ENCODE measurements at places on chromosomes 2 and 18. TPM values are rescaled to one million over a fixed set of nuclear protein-coding genes. Genes with fewer than 3 reads are reported as not detected.

CAPN13 gene
- 78.2 TPM for total RNA-seq

DNA sequence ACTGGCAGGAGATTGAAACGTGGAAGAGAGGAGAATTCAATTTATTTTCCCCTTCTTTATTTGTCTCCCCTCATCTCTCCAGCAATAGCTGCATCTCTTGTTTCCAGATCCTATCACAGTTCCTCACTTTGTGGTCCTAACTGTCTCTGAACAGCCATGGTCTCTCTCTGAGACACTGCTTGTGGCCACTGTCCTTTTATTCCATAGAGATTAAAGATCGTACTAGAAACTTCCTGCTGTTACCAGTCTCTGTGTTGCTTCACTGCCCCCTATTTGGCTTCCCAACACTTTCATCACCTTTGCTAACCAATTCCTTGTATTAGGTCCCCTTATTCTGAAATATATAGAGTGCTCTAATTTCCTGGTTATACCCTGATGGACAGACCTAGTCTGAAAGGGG lies 48.9 kb upstream of the CAVIN2 start:
- H3K4me3 ChIP-seq, result no peak overlapping the region
- no peaks in the 10 kb centered on the region for H3K4me1 ChIP-seq
- H3K27me3 ChIP-seq, result no peaks in the 10 kb centered on the region
- no peaks in the 10 kb centered on the region for H3K36me3 ChIP-seq
- no peak for DNase-seq
- H3K27ac ChIP-seq, result no peak overlapping the region

- peaks cover 16% of the 10 kb centered on the region for H3K4me1 ChIP-seq
- H3K36me3 ChIP-seq, result no peaks in the 10 kb centered on the region
- H3K27ac ChIP-seq, result no peak overlapping the region
- no peak overlapping the region for H3K4me3 ChIP-seq
- H3K27me3 ChIP-seq, result no peaks in the 10 kb centered on the region
These were observed 119.9 kb upstream of the HS6ST1 start for GRCh38 chr2:128438586-128438985.

DNA sequence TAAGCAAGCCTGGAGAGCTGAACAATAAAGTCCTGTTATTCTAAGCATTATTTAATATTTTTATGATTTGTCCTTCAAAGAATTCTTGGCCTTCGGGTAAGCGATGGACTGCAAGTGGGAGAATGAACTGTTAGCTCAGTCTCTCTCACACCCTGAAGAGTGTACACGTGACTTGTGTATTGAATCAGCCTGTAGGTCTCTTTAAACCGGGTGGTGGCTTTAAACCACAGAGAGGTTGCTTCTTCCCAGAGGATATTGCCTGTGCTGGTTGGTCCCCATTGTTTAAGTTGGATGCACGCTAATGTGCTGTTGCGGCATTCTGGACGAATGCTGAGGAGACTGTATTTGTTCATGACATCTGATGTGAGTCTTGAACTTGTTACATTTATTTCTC lies 183.3 kb downstream of the LTBP1 start:
- H3K4me1 ChIP-seq, result peaks cover 23% of the 10 kb centered on the region
- no peaks in the 10 kb centered on the region for H3K36me3 ChIP-seq
- no peak for DNase-seq
- H3K4me3 ChIP-seq, result no peak overlapping the region

DNA sequence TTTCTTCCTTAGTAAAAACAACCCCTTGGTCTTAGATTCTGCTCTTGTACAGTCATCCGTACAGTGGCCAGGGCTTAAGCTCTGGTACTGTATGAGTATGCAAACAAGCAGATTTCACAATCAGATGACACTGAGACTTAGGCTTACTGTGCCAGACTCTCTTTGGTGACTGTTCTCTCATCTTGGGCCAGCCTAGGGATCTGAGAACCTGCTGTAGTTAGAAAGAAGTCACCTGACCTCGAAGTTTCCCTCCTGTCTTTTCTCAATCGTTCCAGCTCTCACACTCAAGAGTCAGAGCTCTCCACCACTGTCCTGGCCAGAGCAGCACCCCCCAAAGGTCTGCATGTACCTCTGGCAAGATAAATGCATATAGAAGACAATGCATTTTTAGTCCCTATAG lies 63.2 kb downstream of the ZEB2 start:
- DNase-seq, result peak; percentile 35
- H3K27me3 ChIP-seq, result peaks cover 4% of the 10 kb centered on the region
- H3K27ac ChIP-seq, result no peak overlapping the region

DNA sequence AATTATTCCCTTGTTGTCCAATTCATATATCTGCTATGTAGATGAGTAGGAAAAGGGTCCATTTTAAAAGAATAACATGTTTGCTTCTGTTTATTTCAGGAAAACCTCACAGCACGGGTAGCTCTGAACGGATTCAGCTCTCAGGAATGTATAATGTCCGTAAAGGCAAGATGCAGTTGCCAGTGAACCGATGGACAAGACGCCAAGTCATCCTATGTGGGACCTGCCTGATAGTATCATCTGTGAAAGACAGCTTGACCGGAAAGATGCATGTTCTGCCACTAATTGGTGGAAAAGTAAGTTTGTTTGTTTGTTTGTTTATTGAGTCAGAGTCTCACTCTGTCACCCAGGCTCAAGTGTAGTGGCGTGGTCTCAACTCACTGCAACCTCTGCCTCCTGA lies 114.6 kb downstream of the PHLPP1 start:
- DNase-seq, result no peak
- H3K36me3 ChIP-seq, result peaks cover 9% of the 10 kb centered on the region
- H3K4me1 ChIP-seq, result peaks cover 9% of the 10 kb centered on the region
- no peak overlapping the region for H3K27ac ChIP-seq
- no peak overlapping the region for H3K4me3 ChIP-seq
- H3K27me3 ChIP-seq, result no peaks in the 10 kb centered on the region

SLC4A5 gene
- total RNA-seq, result 4.8 TPM

RAD51AP2 gene
- total RNA-seq, result not detected

- no peak overlapping the region for H3K27ac ChIP-seq
- H3K4me1 ChIP-seq, result no peaks in the 10 kb centered on the region
- no peak overlapping the region for H3K4me3 ChIP-seq
- no peaks in the 10 kb centered on the region for H3K36me3 ChIP-seq
These were observed 6.6 kb upstream of the CAB39 start for GRCh38 chr2:230706053-230706521.

POTEC gene
- total RNA-seq, result not detected

- H3K36me3 ChIP-seq, result no peaks in the 10 kb centered on the region
- H3K4me1 ChIP-seq, result peaks cover 25% of the 10 kb centered on the region
- H3K27me3 ChIP-seq, result no peaks in the 10 kb centered on the region
- H3K27ac ChIP-seq, result peak overlapping the region; percentile 100
- peak; percentile 86 for DNase-seq
These were observed 367 bp upstream of the ZNF236 start for GRCh38 chr18:76821875-76822505.

GRCh38 chr2:38907743-38908562 lies 18.3 kb downstream of the ARHGEF33 start:
- no peaks in the 10 kb centered on the region for H3K27me3 ChIP-seq
- no peak for DNase-seq
- no peaks in the 10 kb centered on the region for H3K4me1 ChIP-seq
- no peak overlapping the region for H3K27ac ChIP-seq
- no peak overlapping the region for H3K4me3 ChIP-seq
- H3K36me3 ChIP-seq, result no peaks in the 10 kb centered on the region

DNA sequence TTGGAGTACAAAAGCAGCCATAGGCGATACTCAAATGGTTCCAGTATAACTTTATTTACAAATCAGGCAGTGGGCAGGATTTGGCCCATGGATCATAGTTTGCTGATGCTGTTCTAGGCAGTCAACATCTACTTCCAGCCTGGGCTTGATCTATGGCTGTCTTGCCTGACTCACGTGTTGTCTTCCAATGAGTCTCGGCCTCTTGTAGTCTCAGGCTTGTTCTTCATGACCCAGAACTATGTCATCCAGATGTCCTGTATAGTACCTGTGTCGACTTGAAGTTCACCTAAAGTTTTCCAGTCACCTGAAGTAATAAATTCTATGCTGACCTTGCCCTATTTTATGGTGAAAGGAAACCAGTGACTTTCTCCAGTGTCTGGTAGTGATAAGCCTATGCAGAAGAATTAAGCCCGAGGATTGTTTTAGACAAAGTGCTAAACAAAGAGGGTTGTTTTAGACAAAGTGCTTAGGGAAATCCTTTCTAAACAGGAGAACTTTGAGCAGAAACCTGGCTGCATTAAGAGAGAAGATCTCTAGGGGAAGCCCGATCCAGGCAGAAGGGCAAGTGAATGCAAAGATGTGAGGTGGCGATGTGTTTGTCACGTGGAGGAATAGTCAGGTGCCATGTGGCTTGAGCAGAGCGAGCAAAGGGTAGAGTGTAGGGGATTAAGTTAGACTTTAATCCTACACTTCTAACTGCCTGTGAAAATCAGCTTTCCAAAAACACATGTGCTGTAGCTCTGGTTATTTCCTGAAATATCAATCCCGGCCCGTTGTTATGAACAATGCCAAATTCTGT lies 8.5 kb upstream of the THNSL2 start:
- DNase-seq, result no peak
- H3K27ac ChIP-seq, result no peak overlapping the region
- no peaks in the 10 kb centered on the region for H3K27me3 ChIP-seq

LRRTM4 gene
- total RNA-seq, result not detected

PLEKHA3 gene
- 11.6 TPM for total RNA-seq

DNA sequence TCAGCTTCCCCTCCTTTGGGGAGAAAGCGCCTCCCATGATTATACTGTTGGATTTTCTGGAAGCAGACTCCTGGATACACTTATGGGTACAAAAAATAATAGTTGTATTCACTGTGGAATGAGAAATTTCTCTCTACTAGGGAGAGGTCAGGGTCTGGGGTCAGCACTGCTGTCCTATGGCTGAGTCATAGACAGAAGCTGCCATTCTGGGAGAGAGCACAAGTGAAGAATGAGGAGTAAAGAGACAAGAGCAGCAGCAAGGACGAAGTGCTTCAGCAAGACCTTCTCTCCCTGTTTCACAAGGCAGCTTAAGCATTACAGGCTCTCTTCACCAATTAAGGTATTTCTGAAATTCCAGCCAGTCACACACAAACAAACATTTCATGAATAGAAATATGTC lies 10.1 kb upstream of the UNC80 start:
- H3K4me1 ChIP-seq, result no peaks in the 10 kb centered on the region
- H3K27me3 ChIP-seq, result no peaks in the 10 kb centered on the region
- H3K4me3 ChIP-seq, result no peak overlapping the region
- no peak overlapping the region for H3K27ac ChIP-seq
- no peaks in the 10 kb centered on the region for H3K36me3 ChIP-seq

THSD7B gene
- total RNA-seq, result not detected

GPAT2 gene
- 2.6 TPM for total RNA-seq

DNA sequence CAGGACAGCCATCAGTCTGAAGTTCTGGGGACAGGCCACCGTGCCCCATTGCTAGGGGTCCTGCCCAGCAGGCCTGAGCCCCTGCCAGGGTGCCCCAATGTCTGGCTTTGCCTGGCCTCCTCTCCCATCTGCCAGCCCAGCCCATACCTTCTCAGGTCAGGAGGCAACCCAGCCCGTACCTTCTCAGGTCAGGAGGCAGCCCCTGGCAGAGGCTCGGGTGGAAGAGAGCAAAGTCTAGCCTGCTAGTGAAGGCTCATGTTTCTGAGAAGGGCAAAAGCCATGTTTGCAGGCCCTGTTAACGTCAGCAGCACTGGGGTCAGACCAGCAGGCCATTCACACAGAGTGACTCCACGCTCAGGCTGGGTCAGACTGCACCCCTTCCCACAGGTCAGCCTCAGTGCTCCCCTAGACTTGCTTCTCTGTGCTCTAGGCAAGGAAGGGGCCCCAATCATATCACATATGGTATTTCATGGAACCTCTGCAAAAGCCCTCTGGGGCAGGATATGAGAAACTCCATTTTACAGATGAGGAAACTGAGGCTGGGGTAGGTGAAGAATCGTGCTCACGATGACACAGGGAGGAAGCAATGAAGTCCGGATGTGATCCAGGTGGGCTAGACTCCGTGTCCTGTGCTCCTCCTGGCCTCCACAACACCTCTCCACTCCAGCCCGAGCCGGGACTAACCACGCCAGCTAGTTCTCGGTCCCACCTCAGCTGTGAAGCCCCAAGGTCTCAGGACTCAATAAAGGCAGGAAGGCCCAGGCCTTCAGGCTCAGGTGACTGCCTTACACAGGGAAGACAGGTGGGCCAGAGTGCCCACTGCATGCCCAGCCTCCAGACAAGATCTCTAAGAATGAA lies 9.5 kb downstream of the SDC1 start:
- H3K4me1 ChIP-seq, result peaks cover 80% of the 10 kb centered on the region
- peak; percentile 45 for DNase-seq
- H3K36me3 ChIP-seq, result no peaks in the 10 kb centered on the region
- no peak overlapping the region for H3K27ac ChIP-seq
- no peaks in the 10 kb centered on the region for H3K27me3 ChIP-seq
- no peak overlapping the region for H3K4me3 ChIP-seq

GRCh38 chr2:149446748-149447147 lies 116.4 kb downstream of the LYPD6 start:
- no peaks in the 10 kb centered on the region for H3K27me3 ChIP-seq
- no peak overlapping the region for H3K27ac ChIP-seq
- DNase-seq, result peak; percentile 20
- no peaks in the 10 kb centered on the region for H3K36me3 ChIP-seq
- no peak overlapping the region for H3K4me3 ChIP-seq

ACYP2 gene
- total RNA-seq, result 42.0 TPM

DNA sequence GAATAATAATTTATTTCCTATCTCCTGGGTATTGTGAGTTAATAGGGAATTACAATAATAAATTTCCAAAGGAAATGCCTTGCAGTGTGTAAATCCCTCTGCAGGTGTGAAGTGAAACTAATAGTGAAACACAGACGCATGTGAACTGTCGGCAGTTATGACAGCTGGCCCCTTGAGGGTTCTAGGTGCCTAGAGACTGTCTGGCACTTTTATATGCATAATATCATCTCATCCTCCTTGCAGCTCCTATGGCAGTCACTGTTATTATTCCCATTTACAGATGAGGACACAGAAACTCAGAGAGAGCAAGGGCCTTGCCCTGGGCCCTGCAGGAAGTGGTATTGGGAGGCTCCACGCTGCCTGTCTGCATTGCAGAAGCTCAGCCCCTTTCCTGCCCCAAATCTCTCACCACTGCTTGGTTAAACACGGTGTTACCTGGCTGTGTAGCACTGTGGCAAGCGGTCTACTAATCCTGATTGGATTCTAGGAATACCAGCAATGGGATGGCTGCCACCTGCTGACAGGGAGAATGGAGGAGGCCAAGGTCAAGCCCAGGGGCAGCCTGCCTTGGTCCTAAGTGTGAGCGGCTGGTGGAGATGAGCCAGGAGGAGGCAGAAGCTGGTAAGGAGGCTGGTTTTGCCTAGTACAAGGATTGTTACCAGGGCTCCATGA lies 32.8 kb upstream of the ACKR3 start:
- peak overlapping the region; percentile 1 for H3K4me3 ChIP-seq
- no peaks in the 10 kb centered on the region for H3K27me3 ChIP-seq
- H3K36me3 ChIP-seq, result no peaks in the 10 kb centered on the region
- no peak overlapping the region for H3K27ac ChIP-seq

- no peak overlapping the region for H3K27ac ChIP-seq
- no peaks in the 10 kb centered on the region for H3K36me3 ChIP-seq
- H3K4me3 ChIP-seq, result no peak overlapping the region
- no peaks in the 10 kb centered on the region for H3K4me1 ChIP-seq
- no peak for DNase-seq
- H3K27me3 ChIP-seq, result no peaks in the 10 kb centered on the region
These were observed 702.4 kb upstream of the RAB6C start for GRCh38 chr2:129276978-129277584.

TPRKB gene
- total RNA-seq, result 10.4 TPM
